ENCODE measurements at places on chromosomes 2 and 18.

DNA sequence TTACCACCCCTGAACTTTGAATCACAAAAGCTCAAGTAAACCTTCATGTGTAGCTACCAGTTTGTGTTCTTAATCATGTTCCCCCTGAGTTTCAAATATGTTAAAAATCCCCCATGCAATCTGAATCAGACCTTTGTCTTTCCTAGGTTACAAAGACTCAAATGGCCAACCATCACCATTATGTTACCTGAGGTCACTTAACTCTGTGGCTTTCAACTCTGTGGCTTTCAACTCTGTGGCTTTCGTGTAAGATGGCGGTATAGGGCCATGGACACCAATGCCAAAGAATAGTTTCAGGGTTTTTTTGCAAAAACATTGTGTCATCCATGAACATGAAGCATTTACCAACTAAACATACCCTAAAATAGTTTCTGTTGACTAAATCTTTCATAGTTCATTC, 6.7 kb downstream of the ERMN start:
- DNase-seq = no peak

- DNase-seq = no peak
Observed at GRCh38 chr2:165778653-165779451, 15.2 kb downstream of the GALNT3 start.

- DNase-seq = peak; percentile 90
Observed at GRCh38 chr18:8730080-8730827, 24.9 kb downstream of the MTCL1 start.

DNA sequence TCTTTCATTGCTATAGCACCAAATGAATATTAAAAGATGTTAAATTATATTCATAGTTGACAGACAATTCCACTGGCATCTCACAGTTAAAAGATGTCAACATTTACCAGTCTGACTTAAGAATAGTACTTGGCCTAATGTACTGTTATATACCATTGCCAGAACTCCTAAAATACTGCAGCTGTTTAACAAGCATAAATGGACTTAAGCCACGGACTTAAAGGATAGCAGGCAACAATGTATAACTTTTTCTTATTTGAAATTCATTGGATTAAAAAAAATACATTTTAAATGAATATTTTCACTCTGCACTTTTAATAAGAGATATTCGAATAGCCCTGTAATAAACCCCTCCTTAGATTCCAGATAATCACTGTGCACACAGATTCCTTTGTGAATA, 3.8 kb downstream of the TCF4 start:
- no peak for DNase-seq

- DNase-seq = no peak
Observed at GRCh38 chr2:113834051-113834730, 55.7 kb upstream of the ACTR3 start.

GRCh38 chr2:182824767-182825158, 41.7 kb downstream of the FRZB start:
- DNase-seq = no peak

DNA sequence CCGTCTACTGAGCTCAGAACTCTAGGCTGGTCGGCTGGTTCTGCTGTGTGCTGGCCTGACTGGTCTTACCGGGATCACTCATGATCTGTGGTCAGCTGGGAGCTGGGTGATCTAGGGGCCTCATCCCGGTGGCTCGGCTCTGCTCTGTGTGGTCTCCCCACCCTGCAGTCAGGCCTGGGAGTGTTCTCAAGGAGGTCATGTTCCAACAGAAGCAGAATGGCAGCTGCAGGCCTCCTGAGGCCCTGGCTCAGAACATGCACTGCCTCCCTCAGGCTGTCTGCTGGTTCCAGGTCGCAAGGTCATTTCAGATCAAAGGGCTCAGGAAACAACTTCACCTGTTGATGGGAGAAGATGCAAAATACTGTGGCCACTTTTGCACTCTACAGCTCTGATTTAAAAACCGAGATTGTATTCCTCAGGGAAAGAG, 81.1 kb upstream of the RFX8 start:
- DNase-seq = no peak

DNA sequence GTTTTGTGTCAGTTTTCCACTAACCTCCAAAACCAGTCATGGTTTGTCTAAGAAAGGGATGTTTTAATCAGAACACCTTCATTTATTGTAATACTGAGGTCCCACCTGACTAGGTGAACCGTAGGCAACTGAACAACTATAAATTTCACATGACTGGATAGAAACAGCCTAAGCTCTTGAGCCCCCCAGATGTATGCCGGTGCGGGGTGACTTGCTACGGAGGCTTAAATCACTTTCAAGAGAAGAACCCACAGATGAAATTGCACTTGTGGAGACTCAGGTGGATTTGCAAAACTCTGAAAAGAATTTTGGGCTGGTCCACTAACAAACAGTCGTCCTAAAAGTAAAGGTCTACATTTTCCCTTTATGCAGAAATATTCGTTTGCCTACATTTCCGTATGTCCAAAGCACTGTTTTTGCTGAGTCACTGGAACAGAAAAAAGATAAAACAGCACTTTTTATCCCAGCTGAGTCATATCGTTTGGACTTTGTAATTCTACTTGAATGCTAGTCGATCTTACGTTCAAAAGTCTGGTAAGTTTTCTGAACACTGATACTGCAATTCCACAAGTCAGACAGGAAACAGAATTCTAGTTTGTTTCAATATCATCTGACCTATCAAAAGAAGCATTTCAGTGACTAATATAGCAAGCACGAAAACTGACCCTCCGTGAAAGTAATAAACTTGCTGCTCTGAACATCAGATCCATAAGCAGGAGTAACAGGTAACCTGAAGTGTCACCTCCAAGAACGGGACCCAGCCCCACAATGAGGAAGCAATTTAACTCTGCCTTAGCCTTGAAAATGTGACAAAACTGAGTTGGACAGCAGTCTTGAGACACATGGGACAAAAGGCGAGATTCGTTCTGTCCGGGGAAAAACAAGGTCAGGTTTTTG, 18.1 kb downstream of the ZNF516 start:
- DNase-seq = peak; percentile 45

GRCh38 chr2:184463102-184463865, 135.0 kb upstream of the ZNF804A start:
- no peak for DNase-seq

GRCh38 chr18:47100212-47100831, 50.0 kb downstream of the HDHD2 start:
- peak; percentile 55 for DNase-seq

DNA sequence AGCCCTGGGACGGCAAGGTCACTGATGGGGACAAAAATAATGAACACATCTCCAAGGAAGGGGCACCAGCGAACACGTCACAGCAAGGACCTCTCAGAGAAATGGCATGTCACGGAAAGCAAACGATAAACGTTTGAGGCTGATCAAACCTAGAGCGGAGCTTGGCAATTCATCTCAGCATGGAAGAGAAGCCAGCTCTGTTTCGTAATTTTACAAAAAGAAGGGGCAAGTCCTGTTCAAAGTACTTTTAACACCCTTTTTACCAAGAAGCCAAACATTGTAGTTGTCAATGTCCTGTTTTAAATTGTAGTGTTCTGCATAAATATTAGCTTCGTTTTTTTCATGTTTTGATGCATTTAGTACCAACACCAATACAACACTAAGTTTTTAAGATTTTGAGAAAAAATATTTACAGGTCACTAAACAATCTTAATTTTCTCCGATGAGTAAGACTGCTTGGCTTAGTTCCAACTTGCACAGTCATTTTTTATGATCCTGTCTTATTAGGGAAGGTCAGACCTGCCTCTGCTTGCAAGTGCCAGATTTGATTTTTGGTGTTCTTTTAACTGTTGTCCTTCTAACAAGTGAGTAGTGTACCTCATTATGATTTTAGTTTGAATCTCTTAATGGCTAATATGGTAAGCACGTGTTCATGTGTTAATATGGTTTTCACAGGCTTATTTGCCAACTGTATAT, 818.5 kb upstream of the SALL3 start:
- peak; percentile 35 for DNase-seq
